ENCODE measurements at places on chromosomes 11 and 22.

DNA sequence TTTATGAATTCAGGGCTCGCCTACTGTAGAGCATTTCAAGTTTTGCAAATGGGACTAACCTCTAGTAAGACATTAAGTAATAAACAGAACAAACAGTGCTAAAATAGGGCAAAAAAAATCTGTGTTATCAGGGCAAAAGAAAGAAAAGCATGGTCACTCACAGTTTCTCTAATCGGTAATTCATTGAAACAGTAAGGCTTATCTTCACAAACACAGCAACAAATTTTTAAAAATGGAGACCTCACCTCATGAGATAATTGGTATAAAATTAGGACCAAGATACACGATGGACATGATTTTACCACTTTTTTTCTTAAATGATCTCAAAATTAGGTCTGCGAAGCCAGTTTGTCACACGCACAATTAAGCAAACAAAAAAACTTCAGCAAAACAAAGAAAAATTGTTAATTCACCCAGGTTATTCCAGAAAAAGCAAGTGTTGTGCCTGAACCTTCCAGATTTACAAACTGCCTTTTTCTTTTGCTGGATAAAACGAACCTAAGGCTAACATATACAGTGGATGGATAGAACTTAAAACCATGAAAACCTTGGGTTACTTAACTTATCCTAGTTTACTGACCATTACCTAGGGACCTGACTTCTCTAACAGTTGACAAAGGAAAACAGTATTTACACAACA lies 1.4 kb downstream of the TMEM123 start:
- H3K27ac ChIP-seq: peak overlapping the region; percentile 99
- DNase-seq: no peak
- H3K4me1 ChIP-seq: peaks cover 48% of the 10 kb centered on the region
- peak overlapping the region; percentile 99 for H3K4me3 ChIP-seq
- peaks cover 5% of the 10 kb centered on the region for H3K36me3 ChIP-seq

DNA sequence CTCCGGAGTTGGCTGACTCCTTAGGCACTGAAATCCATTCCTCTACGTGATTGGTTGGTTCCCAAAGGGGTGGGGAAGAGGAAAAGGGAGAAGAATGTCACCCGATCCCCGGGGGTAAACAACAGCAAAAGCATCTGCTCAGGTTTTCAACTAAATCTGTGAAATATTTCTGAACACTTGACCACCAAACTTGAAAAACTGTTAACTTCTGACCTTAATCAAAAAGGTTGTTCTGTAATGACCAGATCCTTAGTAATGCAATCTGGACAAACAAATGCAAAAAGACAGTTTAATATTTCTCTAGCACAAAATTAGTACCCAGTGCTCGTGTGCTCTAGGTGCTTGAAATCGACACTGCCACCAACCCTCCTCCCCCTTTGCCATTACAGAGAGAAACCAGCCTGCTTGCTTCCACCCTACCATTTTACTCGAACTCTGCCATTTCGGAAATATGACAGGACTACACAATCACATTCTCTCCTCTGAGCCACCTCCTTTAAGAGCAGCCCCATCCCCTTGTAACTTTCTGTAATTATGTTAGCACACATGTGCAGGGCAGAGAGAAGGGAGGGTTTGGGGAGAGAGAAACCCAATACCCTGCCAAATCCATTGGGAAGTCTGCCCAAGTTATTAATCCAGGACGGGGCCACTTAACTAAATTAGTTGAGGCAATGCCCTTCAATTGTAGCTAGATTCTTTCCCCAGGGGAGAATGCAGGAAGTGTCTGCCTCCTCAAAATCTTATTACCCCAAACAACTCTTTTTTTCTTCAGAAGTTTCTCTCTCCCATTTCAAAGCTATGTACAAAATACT lies 113.8 kb downstream of the RBFOX2 start:
- H3K4me1 ChIP-seq: peaks cover 45% of the 10 kb centered on the region
- H3K36me3 ChIP-seq: no peaks in the 10 kb centered on the region

GRCh38 chr22:37273126-37273845 lies 9.0 kb upstream of the CYTH4 start:
- H3K27me3 ChIP-seq: peaks cover 35% of the 10 kb centered on the region
- no peak overlapping the region for H3K27ac ChIP-seq
- H3K4me3 ChIP-seq: no peak overlapping the region
- DNase-seq: no peak
- H3K36me3 ChIP-seq: no peaks in the 10 kb centered on the region

GRCh38 chr11:123745764-123746451 lies 4.4 kb upstream of the ZNF202 start:
- no peak overlapping the region for H3K4me3 ChIP-seq
- DNase-seq: no peak
- peak overlapping the region; percentile 75 for H3K27ac ChIP-seq
- H3K36me3 ChIP-seq: peaks cover 4% of the 10 kb centered on the region
- H3K27me3 ChIP-seq: no peaks in the 10 kb centered on the region

DNA sequence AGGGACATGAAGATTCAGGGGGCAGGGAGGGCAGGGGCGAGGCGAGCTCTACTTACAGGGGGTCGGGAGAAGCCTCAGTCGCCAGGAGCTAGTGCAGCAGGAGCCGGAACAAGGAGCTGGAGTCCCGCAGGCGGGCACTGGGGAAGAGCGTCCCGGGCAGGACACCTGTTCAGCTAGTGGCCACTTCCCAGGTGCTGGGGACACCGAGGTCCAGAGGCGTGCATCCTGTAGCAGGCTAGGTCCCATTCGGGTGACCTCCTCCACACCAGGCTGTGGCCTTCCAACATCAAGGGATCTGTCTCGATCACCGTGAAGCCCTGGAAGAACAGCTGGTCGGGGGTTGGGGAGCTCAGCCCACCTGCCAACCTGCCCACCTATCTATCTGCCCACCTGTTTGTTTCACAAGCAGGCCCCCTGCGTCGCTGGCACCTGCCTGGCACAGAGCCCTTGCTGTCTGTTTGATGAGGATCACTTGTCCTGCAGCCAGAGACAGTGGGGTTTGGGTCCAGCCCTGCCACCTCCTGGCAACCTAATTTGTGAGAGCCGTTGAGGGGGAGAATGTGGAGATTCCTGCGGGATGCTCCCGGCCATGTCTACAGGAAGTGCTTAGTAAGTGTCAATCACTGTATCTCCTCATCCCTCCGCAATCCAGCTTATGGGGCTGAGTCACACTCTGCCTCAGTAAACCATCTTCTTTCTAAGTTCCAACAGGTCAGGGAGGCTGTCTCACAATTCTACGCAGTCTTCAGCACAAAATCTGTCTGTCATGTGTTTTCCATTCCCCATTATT lies 940.9 kb downstream of the BRD1 start:
- H3K4me1 ChIP-seq: no peaks in the 10 kb centered on the region
- H3K4me3 ChIP-seq: no peak overlapping the region
- peaks cover 14% of the 10 kb centered on the region for H3K27me3 ChIP-seq
- H3K27ac ChIP-seq: no peak overlapping the region
- no peak for DNase-seq

DNA sequence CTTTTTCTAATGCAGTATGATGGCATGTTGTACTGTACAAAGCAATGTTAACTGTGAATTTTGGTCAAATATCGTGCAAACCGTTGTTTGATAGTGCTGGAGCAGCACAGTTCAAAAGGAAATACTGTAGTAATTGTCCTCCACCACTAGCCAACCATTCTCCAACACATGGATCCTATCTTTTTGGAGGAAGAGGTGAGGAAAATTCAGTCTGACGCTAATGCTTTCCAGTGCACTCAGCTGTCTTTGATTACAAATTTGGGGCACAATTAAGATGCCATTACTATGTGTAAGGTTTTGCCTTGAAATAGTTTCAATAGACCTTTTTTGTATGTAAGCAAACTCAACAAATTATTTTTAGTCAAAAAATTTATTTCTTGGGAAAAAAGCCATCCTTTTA lies 240.5 kb upstream of the CCDC179 start:
- no peaks in the 10 kb centered on the region for H3K27me3 ChIP-seq
- H3K4me3 ChIP-seq: no peak overlapping the region
- H3K36me3 ChIP-seq: no peaks in the 10 kb centered on the region
- H3K27ac ChIP-seq: no peak overlapping the region
- peaks cover 4% of the 10 kb centered on the region for H3K4me1 ChIP-seq
- no peak for DNase-seq

GRCh38 chr11:128422576-128423370 lies 164.6 kb downstream of the ETS1 start:
- H3K36me3 ChIP-seq: no peaks in the 10 kb centered on the region
- H3K27me3 ChIP-seq: peaks cover 14% of the 10 kb centered on the region
- H3K27ac ChIP-seq: no peak overlapping the region
- DNase-seq: no peak

Data from progenitor cell of endocrine pancreas (in vitro differentiated cells).